GM12864 (cell line): ENCODE measurements at places on chromosomes 12 and 14.

DNA sequence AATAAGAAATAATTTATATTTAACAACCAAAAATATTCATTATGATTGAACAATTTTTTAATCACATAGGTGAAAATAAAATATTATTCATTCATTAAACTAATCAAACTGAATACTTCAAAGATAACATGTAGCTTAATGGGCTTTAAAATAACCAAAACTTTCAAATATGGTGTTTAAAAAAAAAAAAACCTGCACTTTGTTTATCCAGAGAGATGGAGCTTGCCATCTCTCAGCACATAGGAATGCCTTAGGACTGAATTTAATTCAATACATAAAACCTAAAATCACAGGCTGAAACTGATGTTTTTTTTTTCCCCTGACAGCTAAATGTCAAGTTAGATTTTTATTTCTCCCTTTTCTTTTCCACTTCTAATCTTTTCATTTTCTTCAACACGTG is 14.4 kb upstream of the CCER1 start:
- no peak for DNase-seq

DNA sequence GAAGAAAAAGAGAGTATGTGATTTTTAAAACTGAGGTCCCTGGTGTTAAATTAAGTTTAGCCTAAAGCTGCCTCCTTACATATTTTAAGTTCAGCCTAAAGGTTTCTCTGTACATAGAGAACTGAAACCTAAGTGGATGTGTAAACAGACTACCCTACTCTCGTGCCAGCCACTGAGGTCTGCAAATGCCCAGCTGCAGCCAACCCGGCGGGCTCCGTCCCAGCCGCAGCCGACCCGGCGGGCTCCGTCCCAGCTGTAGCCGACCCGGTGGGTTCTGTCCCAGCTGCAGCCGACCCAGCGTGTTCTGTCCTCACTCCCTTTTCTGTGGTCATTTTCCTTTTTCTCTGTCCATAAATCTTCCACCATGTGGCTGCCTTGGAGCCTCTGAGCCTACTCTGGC is 97.2 kb upstream of the SFSWAP start:
- no peak for DNase-seq

GRCh38 chr14:26427097-26427496 is 170.7 kb downstream of the NOVA1 start:
- DNase-seq, result no peak

DNA sequence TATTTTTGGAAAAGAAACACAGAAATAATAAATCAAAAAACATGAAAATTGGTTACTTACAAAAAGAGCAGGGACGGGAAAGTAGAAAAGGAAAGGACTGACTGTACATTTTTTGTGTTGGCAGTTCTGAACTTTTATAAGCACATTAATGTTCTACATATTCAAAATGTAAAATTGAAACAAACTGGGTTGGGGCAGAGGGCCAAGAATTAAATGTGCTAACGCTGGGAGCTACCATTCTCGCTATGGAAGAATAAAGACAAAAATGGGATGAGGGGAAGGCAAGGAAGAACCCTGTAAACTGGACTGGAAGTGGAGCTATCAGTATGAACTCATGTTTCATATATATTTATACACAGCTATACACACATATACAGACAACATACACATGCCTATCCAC is 24.5 kb downstream of the ATP2B1 start:
- DNase-seq, result no peak

GRCh38 chr12:89327486-89328094 is 24.7 kb downstream of the DUSP6 start:
- DNase-seq, result no peak

DNA sequence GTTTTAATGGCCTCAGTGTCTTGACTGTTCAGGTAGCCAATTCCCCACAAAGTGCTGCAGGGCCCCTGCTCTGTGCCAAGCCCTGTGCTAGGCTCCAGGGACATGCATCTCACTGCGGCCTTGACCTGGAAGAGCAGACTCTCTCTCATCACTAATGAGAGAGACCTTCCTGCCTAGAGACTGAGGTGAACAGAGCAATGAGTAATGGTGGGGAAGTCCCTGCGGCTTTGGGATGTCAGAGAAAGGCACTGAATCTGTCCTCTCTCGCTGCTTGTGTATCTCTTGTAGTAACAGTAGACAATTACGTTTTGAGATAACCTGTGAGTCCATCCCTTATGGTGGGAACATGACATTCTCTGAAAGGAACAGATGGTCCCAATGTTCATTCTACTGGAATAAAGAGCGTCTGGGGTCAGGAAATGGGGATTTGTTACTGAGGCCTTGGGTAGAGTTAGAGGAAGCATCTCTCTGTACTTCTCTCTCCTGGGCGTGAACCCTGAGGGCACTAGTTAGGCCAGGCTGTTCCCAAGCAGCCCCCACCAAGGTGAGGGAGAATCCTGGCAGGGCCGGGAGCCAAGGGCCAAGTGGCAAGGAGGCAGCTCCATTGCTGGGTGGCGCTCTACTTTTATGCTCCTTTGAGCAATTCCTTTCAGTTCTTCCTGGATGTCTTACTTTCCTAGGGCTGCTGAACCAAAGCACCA is 13.5 kb downstream of the NFATC4 start:
- DNase-seq, result no peak

GRCh38 chr14:22024137-22024536 is 350.5 kb upstream of the OR4E1 start:
- no peak for DNase-seq
